Natural killer cell (primary cell): ENCODE measurements at places on chromosomes 5 and 9. TPM values are rescaled to one million over a fixed set of nuclear protein-coding genes. Genes with fewer than 3 reads are reported as not detected.

- DNase-seq = no peak
These were observed 111.8 kb upstream of the FCN2 start for GRCh38 chr9:134768709-134769351.

- no peak for DNase-seq
These were observed 3.8 kb downstream of the RCL1 start for GRCh38 chr9:4796530-4796929.

The PCDHB7 gene
- total RNA-seq = not detected

The ABO gene
- 0.56 TPM for total RNA-seq

DNA sequence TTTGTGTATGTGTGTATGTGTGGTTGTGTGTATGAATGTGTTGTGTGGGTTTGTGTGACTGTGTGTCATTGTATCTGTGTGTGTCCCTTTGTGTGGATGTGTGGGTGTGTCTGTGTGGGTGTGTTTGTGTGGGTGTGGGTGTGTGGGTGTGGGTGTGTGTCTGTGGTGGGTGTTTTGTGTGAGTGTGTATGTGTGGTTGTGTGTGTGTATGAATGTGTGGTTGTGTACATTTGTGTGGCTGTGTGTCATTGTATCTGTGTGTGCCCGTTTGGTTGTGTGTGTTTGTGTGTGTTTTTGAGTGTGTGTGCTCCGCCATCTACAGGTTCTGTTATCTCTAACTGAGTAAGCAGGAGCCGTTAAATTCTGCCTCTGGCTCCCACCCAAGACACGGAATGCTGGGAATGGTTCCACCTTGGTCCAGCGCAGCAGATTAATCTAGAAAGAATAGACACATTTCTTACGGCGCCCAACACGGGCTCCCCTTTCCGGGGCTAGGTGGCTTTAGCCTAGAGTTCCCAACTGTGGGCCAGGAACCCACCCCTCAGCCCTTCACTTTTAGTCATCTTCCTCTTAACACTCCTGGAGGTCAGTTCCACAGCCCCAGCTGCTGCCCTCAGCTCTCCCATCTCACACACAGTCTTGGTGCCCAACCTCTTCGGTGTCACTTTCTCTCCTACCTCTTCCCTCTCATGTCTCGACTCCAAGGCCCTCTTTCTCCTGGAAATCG lies 197.1 kb downstream of the TTLL11 start:
- no peak for DNase-seq

The EGFL7 gene
- total RNA-seq = 0.29 TPM
